Stimulated activated CD4-positive, alpha-beta T cell treated with anti-CD3 and anti-CD28 coated beads, Interleukin-2, amount 100 ng/mL, for 24 hours (primary cell): ENCODE measurements at places on chromosomes 16 and 17.

- no peak for DNase-seq
These were observed 7.7 kb downstream of the BEAN1 start for GRCh38 chr16:66434619-66435430.

- peak; percentile 87 for DNase-seq
These were observed 22.4 kb downstream of the C17orf75 start for GRCh38 chr17:32319548-32319905.

- no peak for DNase-seq
These were observed 7.3 kb downstream of the TNRC6A start for GRCh38 chr16:24736758-24737157.

- DNase-seq: no peak
These were observed 687 bp upstream of the CIITA start for GRCh38 chr16:10876315-10876714.

- no peak for DNase-seq
These were observed 51.9 kb downstream of the CNTNAP4 start for GRCh38 chr16:76329106-76329505.

- DNase-seq: no peak
These were observed 1.6 kb downstream of the KCNG4 start for GRCh38 chr16:84237994-84238750.

DNA sequence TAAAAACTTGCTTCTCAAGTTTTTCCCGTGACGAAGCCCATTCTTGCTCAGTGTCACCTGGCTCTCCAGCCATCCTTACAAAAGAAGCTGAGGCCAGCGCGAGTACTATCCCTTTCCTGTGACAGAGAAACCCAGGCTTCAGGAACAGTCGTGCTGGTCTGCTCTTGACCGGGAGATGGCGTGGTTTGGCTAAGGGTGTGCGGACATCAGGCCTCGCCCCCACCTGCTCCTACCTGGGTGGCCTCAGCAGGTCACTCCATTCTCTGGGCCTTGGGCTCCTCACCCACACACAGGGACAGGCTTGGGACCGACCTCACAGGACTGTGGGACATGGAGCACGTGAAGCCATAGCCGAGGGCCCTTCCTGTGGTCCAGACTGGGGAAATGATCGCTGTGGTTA, 75.2 kb upstream of the CIBAR2 start:
- DNase-seq: no peak

DNA sequence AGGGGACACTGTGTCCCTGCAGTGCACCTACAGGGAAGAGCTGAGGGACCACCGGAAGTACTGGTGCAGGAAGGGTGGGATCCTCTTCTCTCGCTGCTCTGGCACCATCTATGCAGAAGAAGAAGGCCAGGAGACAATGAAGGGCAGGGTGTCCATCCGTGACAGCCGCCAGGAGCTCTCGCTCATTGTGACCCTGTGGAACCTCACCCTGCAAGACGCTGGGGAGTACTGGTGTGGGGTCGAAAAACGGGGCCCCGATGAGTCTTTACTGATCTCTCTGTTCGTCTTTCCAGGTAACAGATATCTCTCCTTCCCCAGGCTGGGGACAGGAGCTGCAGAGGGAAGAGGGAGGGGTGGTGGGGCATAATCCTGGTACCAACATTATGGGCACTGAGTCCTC, 1.6 kb downstream of the CD300LG start:
- DNase-seq: no peak

GRCh38 chr17:33522623-33523022, 229.5 kb upstream of the ASIC2 start:
- no peak for DNase-seq

DNA sequence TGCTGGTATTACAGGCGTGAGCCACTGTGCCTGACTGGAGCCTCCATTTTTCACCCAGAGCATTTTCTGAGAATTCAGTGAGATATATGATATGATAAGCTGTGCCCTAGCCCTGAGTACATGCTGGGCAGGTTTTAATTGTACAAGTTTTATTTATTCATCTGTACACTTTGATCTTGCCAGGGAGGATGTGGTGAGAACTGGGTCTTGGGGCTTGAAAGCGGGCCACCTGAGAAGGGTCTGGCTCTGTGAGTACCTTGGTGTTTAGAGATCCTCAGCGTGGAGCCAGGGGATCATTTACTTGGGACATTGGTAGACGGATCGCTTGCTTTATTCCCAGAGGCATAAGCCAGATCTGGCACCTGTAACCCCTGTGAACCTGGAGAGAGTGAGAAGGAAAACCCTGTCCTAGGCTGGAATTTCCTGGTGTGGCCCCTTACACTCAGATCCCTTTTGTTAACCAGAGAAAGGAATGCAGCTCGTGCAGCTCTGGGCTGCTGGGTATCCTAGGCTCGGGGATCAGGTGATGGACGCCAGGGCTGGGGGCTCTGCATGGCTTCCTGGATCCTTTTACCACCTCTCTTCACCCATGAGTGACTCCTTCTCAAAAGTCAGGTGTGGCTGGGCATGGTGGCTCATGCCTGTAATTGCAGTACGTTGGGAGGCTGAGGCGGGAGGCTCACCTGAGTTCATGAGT, 91.9 kb downstream of the ABCC1 start:
- DNase-seq: no peak

GRCh38 chr16:53817812-53818550, 114.0 kb downstream of the FTO start:
- DNase-seq: no peak

DNA sequence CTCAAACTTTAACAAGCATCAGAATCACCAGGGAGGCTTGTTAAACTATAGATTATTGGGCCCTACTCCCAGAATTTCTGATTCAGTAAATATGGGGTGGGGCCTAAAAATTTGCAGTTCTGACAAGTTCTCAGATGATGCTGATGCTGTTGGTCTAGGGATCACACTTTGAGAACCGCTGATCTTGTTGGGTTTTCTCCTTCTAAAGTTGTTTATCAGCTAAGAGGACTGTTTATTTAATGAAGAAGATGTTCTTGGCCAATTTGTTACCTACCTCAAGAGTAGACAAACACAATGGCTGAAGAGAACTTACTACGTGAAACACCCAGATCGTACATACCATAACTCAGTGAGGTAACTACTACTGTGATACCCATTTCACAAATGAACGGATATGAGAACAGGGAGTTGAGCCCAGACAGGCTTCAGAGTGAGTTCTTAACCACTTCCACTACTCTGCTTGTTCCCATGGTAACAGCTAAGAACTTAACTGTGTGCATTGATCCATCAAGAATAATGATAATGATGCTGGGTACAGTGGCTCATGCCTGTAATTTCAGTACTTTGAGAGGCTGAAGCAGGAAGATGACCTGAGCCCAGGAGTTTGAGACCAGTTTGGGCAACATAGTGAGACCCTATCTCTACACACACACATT, 85.3 kb upstream of the NSRP1 start:
- DNase-seq: no peak

- DNase-seq: no peak
These were observed 99.3 kb downstream of the METRNL start for GRCh38 chr17:83178533-83179304.

GRCh38 chr17:2996810-2997670, 66.4 kb downstream of the OR1D5 start:
- no peak for DNase-seq
